Mesothelial cell of epicardium (in vitro differentiated cells): ENCODE measurements at places on chromosomes 7 and 10. TPM values are rescaled to one million over a fixed set of nuclear protein-coding genes. Genes with fewer than 3 reads are reported as not detected.

Gene LRMDA
- 2.0 to 3.3 TPM (median 2.7 TPM) in 3 replicates for total RNA-seq

Gene CPVL
- 10.7 to 11.4 TPM (median 11.1 TPM) in 3 replicates for total RNA-seq

Gene GDF2
- not detected in 3 replicates for total RNA-seq

DNA sequence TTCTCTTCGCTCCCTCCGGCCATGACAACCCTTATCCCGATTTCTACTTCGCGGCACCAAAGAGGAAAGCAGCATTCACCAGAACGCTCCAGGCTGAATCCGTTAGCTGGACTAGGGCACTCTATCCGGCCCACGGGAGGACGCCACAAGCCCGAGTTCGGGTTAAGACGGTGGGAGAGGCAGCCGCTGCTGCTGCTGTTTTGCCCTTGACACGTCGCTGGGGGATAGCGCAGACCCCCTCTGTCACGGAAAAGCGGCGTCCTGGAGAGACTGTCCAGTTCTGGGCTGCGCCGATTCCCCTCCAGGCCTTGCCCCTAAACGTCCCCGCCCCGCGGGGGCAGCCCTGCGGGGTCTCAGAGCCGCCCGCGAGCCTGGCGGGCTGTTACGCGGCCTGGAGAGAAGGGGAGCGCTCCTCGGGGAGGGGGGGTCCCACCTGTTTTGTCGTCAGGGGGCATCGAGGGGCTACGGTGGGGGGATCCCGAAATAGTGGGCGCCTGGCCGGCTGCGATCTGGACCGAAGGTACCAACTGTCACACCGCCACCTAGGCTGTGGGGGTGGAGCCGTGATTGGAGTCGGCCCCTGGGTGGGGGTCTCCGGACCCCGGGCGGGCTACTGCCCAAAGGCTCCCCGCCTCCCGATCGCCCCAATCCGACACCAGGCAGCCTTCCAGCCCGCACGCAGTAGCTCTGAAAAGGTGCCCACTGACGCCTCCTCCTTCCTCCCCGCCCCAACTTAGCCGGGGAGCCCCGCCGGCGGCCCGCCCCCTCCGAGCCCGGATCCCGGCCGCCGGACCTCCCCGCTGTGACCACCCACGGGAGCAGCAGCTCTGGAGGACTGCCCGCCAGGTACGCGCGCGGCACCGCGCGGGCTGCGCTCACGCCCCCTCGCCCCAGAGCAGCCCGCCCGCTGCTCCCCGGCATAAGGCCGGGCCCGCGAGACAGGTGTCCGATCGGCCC lies 772 bp downstream of the SGMS1 start:
- H3K4me3 ChIP-seq: peak overlapping the region; percentile 71
- no peaks in the 10 kb centered on the region for H3K27me3 ChIP-seq
- no peaks in the 10 kb centered on the region for H3K36me3 ChIP-seq
- no peak for DNase-seq
- H3K4me1 ChIP-seq: peaks cover 29% of the 10 kb centered on the region

- H3K27me3 ChIP-seq: no peaks in the 10 kb centered on the region
- H3K4me1 ChIP-seq: peaks cover 3% of the 10 kb centered on the region
- H3K36me3 ChIP-seq: no peaks in the 10 kb centered on the region
- no peak for DNase-seq
These were observed 449.2 kb downstream of the IPMK start for GRCh38 chr10:57818522-57818921.

GRCh38 chr7:79876848-79877252 lies 257.8 kb upstream of the GNAI1 start:
- no peak overlapping the region for H3K4me3 ChIP-seq
- H3K27ac ChIP-seq: no peak overlapping the region
- peaks cover 15% of the 10 kb centered on the region for H3K27me3 ChIP-seq
- H3K36me3 ChIP-seq: no peaks in the 10 kb centered on the region

DNA sequence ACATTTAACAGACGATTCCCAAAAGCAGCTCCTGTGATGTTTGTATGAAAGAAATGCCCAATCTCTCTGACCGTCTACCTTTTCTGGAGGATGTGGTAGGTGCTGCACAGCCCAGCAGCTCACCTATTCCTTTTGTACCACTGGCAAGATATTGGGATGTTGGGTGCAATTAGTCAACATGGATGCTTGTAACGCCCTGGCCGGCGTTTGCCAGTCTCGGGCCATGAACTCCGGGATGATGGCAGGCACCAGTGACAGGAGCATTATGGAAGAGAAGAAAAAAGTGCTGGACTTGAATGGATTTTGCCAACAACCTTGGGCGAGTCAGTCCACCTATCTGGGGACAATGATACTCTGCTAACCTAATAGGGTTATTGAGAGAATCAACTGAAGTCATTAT lies 69.0 kb upstream of the ZNF438 start:
- H3K4me3 ChIP-seq: no peak overlapping the region
- no peak overlapping the region for H3K27ac ChIP-seq
- H3K4me1 ChIP-seq: peaks cover 16% of the 10 kb centered on the region
- H3K27me3 ChIP-seq: peaks cover 7% of the 10 kb centered on the region

- H3K4me1 ChIP-seq: no peaks in the 10 kb centered on the region
- no peaks in the 10 kb centered on the region for H3K36me3 ChIP-seq
- peaks cover 4% of the 10 kb centered on the region for H3K27me3 ChIP-seq
These were observed 39.0 kb downstream of the TAC1 start for GRCh38 chr7:97770850-97771249.

DNA sequence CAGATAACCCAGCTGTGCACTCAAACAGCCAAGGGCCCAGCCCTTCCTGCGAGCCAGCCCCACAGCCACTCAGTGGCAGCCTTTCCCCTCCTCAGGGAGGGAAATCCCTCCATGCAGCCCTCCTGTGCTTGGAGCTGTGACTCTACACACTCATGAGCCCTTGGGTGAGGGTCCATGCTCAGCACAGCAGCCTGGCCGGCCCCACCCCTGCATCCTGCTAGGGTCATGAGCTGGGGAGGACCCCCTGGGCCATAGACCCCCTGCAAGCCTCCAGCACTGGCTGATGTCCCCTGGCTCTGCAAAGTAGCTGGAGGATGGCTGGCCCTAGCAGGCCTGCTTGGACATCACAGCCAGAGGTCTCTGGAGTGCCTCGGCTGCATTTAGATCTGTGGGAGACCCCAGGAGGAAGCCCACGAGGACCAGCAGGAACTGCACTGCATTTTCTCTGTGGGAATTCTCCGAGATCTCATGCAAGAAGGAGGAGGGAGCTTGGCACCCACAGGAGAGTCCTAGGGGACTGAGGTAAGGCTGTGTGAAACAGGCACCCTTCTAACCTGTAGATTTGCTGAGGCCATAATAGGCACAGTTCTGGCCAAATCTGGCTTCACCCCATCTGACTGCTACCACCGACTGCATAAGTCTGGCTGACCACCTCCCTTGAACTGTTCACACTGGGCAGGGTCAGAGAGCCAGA lies 17.4 kb downstream of the TMEM273 start:
- no peak for DNase-seq
- H3K36me3 ChIP-seq: no peaks in the 10 kb centered on the region
- no peak overlapping the region for H3K27ac ChIP-seq
- no peak overlapping the region for H3K4me3 ChIP-seq
- H3K27me3 ChIP-seq: peaks cover 4% of the 10 kb centered on the region

DNA sequence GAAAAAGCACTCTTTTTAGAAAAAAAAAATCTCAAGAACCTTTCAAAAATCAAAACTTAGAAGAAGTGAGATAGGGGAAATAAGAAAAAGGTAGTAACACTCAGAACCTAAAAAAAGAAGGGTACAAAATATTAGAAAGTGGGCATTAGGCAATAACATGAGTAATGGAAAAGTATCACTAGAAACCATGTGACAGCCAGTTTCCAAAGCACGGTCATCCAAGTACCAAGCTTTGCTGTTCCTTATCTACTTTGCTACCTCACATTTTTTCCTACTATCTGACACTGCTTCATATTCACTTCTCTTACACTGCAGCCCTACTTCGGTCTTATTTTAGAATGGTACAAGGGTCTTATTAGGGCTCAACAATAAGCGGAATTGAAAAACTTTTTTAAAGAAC lies 30.3 kb downstream of the IMMP2L start:
- H3K36me3 ChIP-seq: peaks cover under 1% of the 10 kb centered on the region
- H3K27ac ChIP-seq: no peak overlapping the region
- H3K4me1 ChIP-seq: peaks cover 25% of the 10 kb centered on the region
- no peak for DNase-seq

DNA sequence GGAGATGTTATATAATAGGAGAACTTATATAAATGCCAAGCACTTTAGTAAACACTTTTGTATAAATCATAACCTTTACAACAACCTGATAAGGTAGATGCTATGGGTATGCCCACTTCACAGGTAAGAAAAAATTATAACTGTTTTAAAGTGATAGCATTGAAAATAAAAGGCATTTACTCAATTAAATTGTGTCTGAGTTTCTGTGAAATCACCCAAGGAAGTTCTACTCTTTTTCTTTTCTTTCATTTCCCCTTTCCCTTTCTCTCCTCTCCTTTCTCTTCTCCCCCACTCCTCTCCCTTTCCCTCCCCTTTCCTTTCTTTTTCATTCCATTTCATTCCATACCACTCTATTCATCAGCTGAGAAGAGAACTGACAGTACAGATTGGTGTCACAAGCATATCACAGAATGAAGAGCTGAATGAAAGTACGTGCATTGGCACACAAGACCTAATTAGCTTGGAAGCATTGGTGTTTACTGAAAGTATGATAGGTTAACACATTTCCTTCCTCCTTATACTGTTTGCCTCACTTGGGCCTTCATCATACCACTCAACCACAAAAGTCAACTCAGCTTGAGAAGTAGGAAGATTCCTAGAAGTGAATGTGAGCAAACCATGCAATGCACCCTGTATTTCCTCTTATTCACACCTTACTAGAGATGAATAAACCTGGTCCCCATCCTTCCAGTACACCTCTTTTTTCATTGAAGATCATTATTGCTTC lies 117.9 kb upstream of the AGR3 start:
- H3K4me3 ChIP-seq: no peak overlapping the region
- H3K4me1 ChIP-seq: peaks cover 2% of the 10 kb centered on the region
- DNase-seq: no peak
- H3K36me3 ChIP-seq: peaks cover 6% of the 10 kb centered on the region
- no peaks in the 10 kb centered on the region for H3K27me3 ChIP-seq

DNA sequence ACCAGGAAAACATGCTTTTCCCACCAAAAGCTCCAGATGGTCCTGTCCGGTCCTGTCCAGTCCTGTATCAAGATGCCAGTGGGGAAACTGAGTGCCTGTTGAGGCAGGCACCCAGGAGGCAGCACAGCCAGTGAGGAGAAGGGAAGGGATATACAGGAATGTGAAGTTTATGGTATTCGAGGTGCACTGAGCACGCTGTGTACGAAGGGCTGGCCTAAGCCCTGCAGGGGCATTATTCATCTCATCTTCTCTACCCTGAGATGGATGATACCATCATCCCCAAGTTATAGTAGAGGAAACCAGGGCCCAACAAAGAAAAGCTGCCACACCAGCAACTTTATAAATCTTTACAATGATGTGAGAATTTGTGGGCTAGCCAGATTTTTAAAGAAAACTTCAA lies 23.4 kb upstream of the FXYD4 start:
- no peak for DNase-seq
- H3K27ac ChIP-seq: no peak overlapping the region
- H3K4me3 ChIP-seq: no peak overlapping the region
- no peaks in the 10 kb centered on the region for H3K36me3 ChIP-seq

GRCh38 chr7:43077732-43078391 lies 34.6 kb upstream of the HECW1 start:
- DNase-seq: no peak
- no peak overlapping the region for H3K27ac ChIP-seq
- H3K4me3 ChIP-seq: no peak overlapping the region

DNA sequence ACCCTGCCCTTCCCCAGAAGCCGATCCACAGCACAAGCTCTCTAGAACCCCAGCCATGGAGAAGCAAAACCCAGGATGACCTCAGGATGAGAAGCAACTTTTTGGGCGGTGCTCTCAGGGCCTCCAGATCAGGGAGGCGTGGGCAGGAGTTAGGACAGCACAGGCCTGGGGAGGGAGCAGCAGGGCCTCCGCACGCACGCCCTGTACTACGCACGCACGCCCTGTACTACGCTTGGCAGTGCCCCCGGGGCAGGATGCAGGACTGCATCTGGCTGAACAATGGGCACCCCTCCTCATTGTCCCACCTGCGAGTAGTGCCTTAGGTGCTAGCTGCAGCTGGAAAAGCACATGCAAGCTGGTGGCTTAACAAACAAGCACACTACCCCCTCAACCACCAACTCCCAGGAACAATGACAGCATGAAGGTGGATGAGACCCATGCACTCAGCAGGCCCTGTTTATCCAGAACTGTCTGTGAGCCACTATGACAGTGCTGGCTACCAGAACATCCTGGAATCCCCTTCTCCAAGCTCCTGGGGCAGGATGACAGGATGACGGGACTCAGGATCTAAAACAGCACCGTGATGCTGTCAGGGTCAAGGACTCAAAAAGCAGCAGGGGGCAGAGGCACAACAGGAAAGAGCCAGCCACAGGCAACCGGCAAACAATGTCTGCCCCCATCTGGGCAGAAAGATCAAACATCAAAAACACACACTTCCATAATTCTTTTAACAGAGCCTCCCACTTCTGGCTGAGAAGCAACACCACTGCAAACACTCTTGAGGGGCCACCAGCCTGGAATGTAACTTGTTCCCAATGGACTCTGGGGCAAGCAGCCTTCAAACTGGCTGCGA lies 11.8 kb downstream of the PODXL start:
- peak overlapping the region; percentile 58 for H3K27ac ChIP-seq
- peaks cover 9% of the 10 kb centered on the region for H3K36me3 ChIP-seq
- H3K4me1 ChIP-seq: peaks cover 24% of the 10 kb centered on the region
- no peak overlapping the region for H3K4me3 ChIP-seq
- DNase-seq: no peak

GRCh38 chr7:157703534-157704195 lies 366.9 kb downstream of the DNAJB6 start:
- no peak for DNase-seq
- H3K27me3 ChIP-seq: peaks cover 95% of the 10 kb centered on the region
- H3K4me1 ChIP-seq: no peaks in the 10 kb centered on the region
- H3K4me3 ChIP-seq: no peak overlapping the region

GRCh38 chr7:8217200-8218068 lies 44.5 kb downstream of the ICA1 start:
- H3K27ac ChIP-seq: no peak overlapping the region
- no peak for DNase-seq
- H3K4me3 ChIP-seq: no peak overlapping the region
- no peaks in the 10 kb centered on the region for H3K36me3 ChIP-seq
- H3K4me1 ChIP-seq: peaks cover 44% of the 10 kb centered on the region
- no peaks in the 10 kb centered on the region for H3K27me3 ChIP-seq

GRCh38 chr10:15137636-15138035 lies 30.9 kb downstream of the NMT2 start:
- DNase-seq: no peak
- no peak overlapping the region for H3K27ac ChIP-seq
- no peak overlapping the region for H3K4me3 ChIP-seq
